AG09309 (cell line): ENCODE measurements at places on chromosomes 7 and 10.

GRCh38 chr10:13659887-13660550 is 73.3 kb downstream of the PRPF18 start:
- peak; percentile 48 for DNase-seq

DNA sequence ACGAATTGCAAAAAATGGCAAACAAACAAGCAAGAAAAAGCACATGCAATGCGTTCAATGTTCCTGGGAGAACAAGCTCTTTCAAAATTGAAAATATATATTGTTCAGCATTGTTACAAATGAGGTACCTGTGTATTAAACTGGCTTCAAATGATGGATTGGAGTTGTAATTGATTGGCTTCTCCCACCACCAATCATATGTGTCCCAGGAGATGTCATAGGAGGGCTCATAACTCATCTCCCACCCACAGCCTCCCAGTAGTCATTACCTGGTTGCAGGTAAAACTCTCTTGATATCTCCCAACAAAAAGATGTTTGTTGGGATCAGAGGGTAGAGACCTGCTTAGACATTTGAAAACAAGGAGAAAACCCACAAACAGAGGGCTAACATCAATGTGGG is 302.9 kb downstream of the BAMBI start:
- DNase-seq = no peak

DNA sequence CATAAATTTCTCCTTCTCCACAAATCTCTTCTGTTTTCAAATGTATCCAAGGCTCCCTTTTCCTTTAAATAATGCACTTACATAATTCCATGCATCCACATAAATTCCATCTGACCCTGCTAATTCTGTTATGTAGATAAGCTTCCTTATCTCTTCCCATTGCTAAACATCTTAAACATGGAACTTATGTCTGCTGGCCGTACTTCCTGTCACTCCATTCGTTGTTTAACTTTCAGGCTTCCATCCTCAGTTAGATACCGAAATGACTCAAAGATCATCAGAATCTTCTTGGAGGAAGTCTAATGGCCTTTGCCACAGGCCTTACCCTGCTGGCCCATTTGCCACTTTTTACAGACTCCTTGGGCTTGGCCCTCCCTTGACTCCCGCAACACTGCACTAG is 330.9 kb downstream of the GFRA1 start:
- no peak for DNase-seq

DNA sequence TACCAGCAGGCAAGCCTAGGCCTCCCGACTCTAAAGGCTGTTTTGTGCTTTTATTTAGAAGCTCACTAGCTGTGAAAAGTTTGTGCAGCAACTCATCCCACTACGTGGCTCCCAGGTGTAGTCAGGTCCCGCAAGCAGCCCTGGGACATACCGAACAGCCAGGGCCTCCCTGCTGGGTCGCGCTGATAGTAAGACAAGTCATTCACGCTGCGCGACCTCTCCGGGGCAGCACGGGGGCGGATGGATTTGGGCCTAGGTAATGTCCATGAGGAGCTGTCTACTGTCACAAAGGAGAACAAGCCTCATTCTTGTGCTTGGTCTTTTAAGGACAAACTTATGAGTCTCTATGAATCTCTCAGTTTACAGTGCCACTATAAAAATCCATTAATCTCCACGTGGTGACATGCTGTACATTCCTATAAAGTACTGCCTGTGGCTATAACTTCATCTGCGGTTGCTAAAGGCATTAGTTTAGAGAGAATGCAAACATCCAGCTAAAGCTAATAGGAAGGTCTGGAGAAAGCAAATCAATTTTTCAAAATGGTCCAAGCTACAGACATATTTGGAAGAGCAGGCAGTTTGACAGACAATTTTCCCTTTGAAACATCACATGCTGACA is 546.8 kb downstream of the PHTF2 start:
- no peak for DNase-seq

GRCh38 chr10:126474031-126474430 is 85.8 kb upstream of the ADAM12 start:
- DNase-seq = no peak

DNA sequence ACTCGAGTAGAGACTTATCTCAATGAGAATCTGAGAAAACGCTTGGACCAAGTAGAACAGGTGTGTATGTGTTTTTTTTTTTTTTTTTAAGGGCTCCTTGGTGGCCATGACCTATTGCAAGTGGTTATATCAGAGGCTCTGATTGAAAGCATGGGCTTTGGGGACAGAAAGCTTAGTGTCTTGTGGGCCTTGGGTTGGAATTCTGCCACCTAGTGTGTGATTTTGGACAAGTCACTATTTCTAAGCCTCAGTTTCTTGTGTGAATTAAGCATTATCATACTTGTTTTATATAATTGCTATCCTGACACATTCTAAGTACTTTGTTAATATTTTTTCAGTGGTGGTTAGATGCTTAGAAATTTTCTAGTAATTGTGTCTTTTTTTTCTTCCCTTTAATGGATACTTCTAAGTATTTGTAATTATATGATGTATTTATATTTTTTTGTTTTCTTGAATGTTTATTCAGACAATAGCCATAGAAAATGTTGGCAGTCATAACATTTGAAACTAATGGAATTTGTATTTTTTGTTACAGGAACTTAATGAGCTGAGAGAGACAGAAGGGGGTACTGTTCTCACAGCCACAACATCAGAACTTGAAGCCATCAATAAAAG is 33.1 kb downstream of the SMC3 start:
- DNase-seq = peak; percentile 20

DNA sequence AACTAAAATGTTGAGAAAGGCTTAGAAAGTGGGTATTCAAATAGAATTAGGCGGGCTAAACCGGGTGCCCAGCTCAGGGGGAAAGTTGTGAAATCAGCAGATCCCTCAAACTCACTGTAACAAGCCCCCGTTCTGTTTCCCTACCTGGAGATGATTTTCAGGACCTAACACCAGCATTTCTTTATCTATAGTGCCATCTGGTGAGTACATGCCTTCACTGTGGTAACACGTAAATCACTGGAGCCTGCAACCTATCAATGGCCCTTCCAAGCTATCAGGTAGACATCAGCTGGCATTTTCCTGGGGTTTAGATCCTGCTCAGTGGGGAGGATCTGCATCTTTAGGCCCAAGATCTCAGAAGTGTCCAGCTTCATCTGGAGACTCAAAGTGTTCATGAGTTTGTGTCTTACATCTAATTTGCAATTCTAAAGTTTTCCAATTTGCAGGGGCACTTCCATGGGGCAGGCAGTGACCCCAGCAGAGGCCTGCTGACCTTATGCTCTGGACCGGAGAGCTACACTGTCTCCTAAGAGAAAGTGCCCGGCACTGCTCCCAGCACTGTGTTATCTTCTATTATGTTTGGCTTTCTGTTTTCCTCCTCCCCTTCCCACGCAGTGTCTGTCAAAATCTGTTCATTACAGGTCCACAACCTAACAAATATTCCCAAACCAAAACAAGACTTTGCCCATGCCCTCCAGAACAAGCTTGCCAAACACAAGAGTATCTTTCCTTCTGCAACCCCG is 132.5 kb downstream of the LSM5 start:
- no peak for DNase-seq

- DNase-seq = peak; percentile 47
These were observed 207.9 kb downstream of the ARL4A start for GRCh38 chr7:12895296-12895695.

DNA sequence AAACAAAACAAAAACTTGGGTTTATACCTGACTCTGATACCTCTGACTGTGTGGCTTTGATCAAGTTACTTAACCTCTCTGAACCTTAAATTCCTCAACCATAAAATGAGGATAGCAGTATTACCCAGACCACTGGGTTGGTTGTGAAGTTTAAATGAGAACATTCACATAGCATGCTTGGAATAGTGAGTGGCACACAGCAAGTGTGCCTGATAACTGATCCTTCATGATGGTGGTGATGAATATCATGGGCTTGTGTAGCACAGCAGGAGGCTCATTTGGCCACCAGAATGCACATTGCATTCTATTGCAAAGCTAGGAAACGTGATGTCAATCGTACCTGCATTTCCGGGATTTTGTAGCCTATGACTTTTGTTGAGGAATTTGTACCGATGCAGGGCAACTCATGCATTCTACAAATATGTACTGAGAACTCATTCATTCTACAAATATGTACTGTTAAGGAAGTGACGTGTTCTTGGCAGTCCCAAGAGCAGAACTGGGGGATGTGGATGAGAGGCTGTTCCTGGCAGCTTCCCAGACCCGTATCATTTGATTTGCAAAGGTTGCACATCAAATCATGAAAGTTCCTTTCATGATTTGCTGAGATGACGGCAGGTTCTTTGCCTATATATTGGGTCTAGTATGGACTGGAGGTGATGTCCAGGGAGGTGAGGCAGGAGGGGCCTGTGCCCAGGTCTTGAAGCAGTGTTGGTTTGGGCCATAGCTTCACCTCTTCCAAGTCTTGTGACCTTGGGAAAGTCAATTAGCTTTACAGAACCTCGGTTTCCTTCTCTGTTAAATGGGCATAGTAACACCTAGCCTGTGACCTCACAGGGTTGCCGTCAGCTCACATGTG is 94.6 kb upstream of the SMNDC1 start:
- peak; percentile 94 for DNase-seq

GRCh38 chr10:74923556-74923955 is 97.2 kb downstream of the KAT6B start:
- DNase-seq = no peak
